ENCODE measurements at places on chromosomes 4 and X.
A peak's percentile ranks its signal among the peaks of the same experiment; 100 is the strongest.

DNA sequence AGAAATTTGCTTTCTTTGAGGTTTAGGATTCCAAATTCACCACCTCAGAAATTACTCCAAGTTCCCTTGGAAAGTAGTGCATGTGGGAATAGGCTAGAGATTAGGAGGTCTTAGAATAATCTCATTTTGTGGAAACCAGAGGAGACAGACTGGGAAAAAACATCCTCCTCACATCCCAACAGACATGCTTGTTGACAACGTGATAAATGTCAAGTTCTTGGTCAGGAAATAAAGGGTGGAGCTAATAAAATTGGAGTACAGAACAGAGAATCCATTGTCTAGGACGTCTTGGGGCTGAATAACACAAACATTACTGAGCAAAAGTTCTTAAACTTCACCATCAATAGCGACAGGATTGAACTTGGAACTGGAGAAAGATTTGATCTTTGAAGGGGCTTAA lies 233.4 kb downstream of the PABPC4L start:
- DNase-seq, result no peak

GRCh38 chr4:188783175-188783574 lies 643.9 kb downstream of the TRIML1 start:
- no peak for DNase-seq

DNA sequence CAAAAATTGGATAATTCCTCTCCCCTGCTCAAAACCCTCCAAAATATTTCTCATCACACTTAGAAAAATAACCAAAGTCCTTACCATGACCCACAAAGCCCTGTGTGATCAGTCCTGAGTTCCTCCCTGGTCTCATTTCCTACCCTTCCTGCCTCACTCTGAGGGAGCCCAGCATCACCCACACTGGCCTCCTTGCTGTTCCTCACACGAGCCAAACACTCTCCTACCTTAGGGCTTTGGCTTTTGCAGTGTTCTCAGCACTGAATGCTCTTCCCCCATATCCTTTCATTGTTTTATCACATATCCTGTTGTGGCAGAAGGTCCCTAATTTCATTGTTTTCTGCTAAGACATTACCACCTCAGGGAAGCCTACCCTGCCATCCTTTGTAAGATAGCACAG lies 12.2 kb downstream of the MGAT4D start:
- DNase-seq, result no peak

DNA sequence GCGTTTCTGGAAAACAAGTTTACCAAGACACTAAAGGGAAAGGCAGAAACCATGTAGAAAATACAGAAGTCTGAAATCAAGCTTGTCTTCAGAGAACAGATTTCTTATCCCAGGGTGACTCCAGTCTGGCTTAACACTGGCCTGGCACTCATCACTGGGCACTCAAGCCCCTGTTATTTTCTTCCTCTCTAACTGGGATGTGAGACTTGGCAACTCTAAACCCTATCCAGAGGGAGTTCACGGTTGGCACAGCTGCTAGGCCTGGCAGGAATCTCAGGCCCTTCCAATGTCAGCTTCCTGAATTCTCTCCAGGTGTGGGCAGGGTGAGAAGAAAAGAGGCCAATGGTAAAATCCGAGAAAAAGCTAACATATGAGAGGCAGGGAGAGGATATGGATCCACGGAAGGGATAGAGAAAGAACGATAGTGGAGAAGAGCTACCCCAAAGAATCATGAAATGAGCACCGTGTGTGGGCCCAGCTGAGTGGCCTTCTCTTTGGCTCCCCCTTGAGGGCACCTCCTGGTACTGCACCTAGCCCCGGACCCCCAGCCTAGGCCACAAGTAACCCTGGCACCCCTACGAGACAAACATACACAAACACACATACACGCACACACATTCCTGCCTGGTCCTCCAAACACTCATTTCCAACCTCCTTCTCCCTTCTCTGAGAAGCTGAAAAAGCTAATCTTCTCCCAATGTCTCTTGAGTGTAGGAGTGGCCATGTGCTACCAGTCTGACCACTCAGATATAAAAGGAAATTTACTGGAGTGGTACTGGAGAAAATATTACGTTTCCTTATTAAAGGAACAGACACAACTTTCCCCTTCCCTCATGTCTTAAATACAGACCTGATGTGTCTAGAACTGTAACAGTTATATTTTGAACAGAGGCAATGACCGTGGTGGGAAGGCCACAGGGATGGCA lies 16.6 kb upstream of the PTCHD1 start:
- DNase-seq, result no peak

GRCh38 chrX:23790155-23790497 lies 7.2 kb downstream of the SAT1 start:
- no peak for DNase-seq

GRCh38 chr4:123478859-123479345 lies 82.3 kb downstream of the SPRY1 start:
- no peak for DNase-seq

GRCh38 chr4:38489924-38490639 lies 173.9 kb upstream of the KLF3 start:
- no peak for DNase-seq

- DNase-seq, result no peak
These were observed 62.5 kb downstream of the CD40LG start for GRCh38 chrX:136710325-136710951.

GRCh38 chr4:107757864-107758476 lies 37.9 kb upstream of the PAPSS1 start:
- peak; percentile 11 for DNase-seq

DNA sequence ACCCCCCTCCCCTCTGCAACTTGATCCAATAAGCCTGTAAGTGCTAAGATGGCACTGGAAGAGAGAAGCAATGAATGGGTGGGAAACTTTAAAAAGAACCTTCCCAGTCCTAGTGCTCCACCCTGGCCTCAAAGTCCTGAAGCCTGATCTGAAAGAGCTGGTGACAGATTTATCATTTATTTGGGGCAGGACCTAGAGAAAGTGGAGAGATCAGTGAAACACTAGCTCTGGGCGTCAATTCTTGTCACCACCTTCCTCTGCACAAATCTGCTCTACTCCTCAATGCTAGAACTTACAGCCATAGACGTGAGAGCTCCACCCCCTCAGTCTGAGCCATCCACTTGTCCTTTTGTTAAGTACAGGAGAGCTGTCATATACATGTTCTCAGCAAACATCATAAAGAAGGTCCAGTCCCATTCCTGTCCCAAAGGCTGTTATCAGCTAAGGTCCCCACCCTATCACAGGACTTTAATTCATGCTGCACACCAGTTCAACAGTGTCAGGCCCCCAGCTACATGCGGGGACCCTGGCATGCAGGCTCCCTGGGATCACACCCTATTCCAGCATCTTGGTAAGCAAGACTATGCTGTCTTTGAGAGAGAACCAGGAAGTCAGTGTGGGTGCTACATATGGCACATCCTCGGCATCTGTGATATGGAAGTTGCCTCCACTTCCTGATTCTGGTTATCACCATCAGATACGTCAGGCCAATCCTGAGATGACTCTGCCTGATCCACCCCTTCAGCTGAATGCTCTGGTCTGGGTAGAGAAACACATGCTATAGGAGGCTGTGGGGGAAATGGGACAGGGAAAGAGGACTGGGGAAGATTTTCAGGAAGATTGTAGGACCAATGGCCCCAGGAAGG lies 2.3 kb downstream of the P2RY4 start:
- DNase-seq, result no peak

- no peak for DNase-seq
These were observed 10.8 kb downstream of the PLAC1 start for GRCh38 chrX:134647477-134647877.

Data from NCI-H1105 treated with DMSO at 0.1 percent for 48 hours (cell line).